ENCODE measurements at places on chromosomes 7 and 10. TPM values are rescaled to one million over a fixed set of nuclear protein-coding genes. Genes with fewer than 3 reads are reported as not detected.

The ZP3 gene
- 1.9 TPM for total RNA-seq

The SLC25A28 gene
- 36.5 TPM for total RNA-seq

The PRTFDC1 gene
- 15.3 TPM for total RNA-seq

The CCDC172 gene
- total RNA-seq, result not detected
